ENCODE measurements at places on chromosomes 12 and 14.

DNA sequence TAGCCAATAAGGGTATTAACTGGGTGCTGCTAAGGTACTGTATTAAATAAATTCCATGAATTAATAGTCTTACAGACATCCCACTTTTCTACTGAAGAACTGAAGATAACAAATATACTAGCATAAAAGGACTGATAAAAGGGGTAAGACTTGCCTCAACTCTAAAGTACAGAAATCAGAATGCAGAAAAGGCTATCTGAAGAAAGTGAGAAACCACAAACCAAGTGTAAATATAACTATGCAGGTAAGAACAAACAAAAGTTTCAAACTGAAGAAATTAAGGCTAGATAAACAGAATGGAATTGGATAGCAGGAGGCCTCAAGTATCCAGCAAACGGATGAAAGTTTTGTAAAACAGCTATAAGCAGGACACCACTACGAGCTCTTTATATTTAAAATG lies 29.5 kb downstream of the YAF2 start:
- DNase-seq: no peak

DNA sequence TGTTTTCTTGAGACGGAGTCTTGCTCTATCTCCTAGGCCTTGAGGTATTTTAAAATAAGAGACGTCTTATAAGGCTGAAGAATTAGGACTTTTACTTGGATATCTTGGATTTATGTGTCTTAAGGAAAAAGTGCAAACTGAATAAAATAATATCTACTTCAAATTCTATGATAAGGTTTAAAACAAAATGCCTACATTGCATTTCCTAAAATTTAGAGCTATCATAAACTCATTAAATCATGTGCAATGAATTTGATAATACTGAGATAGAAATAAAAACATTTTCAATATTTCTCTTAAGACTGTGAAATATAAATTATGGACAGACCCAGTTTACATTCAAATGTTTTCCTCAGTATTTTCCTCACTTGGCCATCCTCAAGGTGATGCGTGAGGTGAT lies 729.5 kb upstream of the LMO3 start:
- no peak for DNase-seq

DNA sequence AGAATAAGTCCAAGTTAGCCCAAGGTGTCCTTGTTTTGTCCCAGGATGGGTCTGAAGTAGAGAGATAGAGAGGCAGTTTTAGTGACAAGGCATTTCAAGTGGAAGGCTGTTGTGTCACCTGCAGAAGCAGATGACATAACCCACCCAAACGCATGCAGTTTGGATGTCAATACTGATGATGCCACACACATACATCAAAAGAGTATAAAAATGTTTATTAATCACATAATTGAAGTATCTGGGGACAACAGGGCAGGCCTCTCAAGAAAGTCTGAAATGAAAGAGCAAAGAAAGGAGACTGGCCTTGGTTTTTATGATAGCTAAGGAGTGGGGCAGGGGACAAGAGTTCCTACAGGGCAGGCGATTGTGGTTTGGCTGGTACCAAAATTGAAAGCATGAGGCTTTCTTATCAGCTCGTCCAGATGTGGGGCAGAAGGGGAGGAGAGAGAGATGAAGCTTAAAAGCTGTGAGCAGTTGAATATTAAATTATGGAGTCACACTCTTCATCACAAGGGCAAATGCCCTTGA lies 78.4 kb upstream of the TSPAN8 start:
- no peak for DNase-seq

- DNase-seq: no peak
Observed at GRCh38 chr12:2633825-2634200, 161.0 kb upstream of the FKBP4 start.

DNA sequence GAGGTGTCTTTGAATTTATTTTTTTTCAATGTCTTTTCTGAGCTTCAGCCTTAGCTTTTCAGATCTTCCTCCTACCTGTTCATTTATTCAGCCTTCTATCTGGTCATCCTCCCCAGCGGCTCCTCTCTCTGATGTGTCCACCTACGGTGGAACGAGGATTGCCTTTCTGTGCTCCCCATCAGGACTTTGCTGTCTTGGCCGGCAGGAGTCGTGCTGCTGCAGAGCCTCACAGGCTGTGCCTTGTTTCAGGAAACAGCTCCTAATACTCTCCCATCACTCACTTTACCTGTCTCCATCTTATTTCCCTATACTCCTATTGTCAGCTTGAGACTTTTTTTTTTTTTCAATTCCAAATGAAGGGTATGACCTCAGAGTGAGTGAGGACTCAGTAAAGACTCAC lies 76.9 kb downstream of the KICS2 start:
- DNase-seq: no peak

GRCh38 chr12:112904571-112904970 lies 2.2 kb upstream of the OAS1 start:
- no peak for DNase-seq

DNA sequence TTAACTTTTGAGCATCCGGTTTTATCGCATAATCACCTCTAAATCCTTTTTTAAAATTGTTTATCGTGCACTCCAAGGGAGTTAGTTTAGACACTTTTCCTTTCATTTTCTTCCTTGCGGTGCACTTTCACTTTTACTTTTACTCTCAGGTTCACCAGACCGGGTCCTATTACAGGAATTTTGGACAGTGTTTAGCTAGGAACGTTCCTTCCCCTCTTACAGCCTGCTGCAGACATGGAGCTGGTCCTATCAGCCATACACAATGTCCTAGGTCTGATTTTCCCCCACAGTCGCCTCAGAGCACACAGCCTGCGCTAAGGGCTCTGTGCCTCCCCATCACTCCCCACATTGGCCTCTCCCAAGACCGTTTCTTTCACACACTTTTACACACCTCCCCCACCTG lies 103.9 kb downstream of the ALG10 start:
- no peak for DNase-seq

- DNase-seq: no peak
Observed at GRCh38 chr14:90191154-90191553, 65.2 kb upstream of the PSMC1 start.

- DNase-seq: no peak
Observed at GRCh38 chr12:124098101-124098757, 125.2 kb downstream of the ZNF664 start.

GRCh38 chr14:68148276-68148675 lies 328.7 kb downstream of the RAD51B start:
- DNase-seq: no peak

- no peak for DNase-seq
Observed at GRCh38 chr14:40393143-40393542, 960.9 kb upstream of the FBXO33 start.

GRCh38 chr14:97641827-97642226 lies 844.6 kb downstream of the VRK1 start:
- DNase-seq: no peak

DNA sequence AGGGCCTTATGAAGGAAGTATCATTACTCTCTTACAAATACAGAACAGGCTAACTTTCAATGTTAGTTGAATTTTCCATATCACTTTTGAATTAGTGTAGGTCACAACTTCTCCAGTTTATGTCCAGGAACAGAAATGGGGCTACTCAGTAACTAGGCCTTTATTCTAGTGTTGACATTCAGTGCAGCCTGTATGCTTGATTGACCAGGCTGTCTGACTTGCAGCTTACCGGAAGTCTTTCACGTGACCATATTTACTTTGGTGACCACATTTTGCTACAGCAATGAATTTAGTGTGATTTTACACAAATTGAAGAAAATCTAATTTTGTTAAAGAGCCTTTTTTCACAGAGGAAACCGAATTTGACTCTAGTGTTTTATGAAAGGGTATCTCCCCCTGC lies 12.4 kb downstream of the MTERF2 start:
- no peak for DNase-seq

- no peak for DNase-seq
Observed at GRCh38 chr14:89336338-89336737, 80.7 kb downstream of the FOXN3 start.

DNA sequence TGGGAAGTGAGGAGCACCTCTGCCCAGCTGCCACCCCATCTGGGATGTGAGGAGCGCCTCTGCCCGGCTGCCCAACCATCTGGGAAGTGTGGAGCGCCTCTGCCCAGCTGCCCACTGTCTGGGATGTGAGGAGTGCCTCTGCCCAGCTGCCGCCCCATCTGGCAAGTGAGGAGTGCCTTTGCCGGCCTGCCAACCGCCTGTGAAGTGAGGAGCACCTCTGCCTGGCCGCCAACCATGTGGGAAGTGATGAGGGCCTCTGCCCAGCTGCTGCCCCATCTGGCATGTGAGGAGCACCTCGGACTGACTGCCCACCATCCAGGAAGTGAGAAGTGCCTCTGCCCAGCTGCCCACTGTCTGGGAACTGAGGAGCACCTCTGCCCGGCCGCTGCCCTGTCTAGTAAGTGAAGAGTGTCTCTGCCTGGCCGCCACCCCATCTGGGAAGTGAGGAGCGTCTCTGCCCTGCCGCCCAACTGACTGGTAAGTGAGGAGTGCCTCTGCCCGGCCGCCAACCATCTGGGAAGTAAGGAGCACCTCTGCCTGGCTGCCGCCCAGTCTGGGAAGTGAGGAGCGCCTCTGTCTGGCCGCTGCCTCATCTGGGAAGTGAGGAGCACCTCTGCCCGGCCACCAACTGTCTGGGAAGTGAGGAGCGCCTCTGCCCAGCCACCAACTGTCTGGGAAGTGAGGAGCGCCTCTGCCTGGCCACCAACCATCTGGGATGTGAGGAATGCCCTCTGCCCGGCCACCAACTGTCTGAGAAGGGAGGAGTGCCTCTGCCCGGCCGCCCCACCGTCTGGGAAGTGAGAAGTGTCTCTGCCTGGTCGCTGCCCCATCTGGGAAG lies 22.6 kb downstream of the FAR2 start:
- no peak for DNase-seq

- peak; percentile 34 for DNase-seq
Observed at GRCh38 chr14:104135121-104135903, 3.1 kb upstream of the KIF26A start.

- DNase-seq: no peak
Observed at GRCh38 chr12:24285448-24285847, 336.0 kb upstream of the SOX5 start.

DNA sequence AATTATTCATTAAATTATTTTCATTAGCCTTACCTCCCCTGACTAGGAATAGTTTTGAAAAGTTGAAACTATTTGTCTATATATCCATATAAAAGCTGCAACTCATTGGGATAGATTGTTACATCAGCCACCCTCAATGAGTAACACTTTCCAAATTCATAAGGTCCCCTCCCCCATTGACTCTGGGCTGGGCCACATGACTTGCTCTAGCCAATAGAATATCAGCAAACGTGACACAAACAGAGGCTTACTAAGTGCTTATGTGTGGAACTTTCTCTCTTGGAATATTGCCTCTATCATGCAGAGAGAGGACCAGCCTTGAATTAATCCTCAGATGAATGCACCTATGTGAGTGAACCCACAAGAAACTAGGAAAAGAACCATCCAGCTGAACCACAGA lies 213.7 kb downstream of the CCDC59 start:
- no peak for DNase-seq

- DNase-seq: no peak
Observed at GRCh38 chr12:64299628-64300027, 77.5 kb upstream of the KICS2 start.

GRCh38 chr14:99309220-99309766 lies 37.3 kb upstream of the BCL11B start:
- DNase-seq: no peak

GRCh38 chr12:131066207-131066885 lies 112.6 kb downstream of the ADGRD1 start:
- DNase-seq: no peak

DNA sequence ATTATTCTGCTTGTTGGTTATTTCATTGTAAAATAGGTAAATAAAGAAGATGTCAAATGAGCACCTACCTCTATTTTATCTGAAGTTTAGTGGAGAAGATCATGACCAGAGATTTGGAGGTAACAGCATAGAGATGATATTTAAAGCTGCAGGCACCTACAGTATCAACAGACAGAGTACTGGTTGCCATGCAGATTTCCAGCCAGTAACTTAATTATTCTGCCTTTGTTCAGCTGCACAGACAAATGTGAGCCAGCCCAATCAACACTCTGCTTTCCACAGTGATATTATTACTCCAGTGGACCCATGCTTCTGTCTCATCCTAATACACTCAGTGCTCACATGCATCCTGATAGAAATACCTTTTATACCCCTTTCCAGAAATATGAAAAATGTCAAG lies 348.5 kb upstream of the RGS6 start:
- no peak for DNase-seq

DNA sequence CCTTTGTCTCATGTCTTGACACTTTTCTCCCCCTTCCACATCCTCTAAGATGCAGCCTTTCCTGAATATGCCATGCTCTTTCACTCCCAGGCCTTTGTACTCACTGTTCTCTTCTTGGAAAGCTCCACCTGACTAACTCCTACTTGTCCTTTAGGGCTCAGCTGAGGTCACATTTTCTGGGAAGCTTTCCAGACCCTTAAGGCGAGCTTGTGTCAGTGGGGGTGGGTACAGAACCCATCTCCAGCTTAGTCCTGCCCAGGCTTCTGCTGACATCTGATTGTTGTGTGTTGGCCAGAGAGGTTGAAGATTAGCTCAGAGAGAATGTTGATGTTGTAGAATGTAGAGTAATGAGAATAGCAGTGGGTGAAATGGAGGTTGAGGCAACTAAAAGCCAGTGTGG lies 2.9 kb upstream of the TSFM start:
- DNase-seq: no peak

DNA sequence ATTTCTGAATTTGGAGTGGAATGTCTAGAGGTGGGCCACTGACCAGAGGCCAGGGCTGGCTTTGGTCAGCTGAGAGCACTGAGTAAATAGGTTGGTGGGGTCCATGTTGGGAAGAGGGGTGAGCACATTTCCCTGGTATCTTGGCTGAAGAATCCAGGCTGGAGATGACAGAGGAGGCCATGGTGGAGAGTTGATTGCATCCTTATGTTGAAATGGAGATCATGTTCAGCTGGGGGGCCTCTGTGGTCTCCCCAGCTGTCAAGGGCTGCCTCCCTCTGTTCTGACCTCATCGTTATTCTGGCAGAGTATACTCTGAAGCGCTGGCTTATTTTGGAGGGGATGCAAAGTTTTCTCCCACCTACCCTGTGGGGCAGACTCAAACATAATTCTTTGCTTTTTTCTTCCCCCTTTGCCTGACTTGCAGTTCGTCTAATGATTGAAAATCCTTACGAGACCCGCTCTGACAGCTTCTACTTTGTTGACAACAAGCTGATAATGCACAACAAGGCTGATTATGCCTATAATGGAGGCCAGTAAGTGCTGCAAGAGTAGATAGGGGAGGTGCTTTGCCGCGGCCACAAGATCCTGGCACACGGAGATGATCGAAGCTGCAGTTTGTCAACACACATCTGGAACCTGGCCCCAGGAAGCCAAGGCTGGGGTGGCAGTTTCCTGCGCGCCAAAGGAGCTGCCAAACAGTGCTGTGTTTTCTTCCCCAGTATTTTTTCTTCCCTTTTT lies 6.0 kb upstream of the ACADS start:
- DNase-seq: no peak

Data from stimulated activated CD4-positive, alpha-beta T cell treated with anti-CD3 and anti-CD28 coated beads, Interleukin-2, amount 100 ng/mL, for 24 hours (primary cell).